Activated CD4-positive, alpha-beta T cell treated with anti-CD3 and anti-CD28 coated beads, Interleukin-2, amount 50 U/mL, for 48 hours (primary cell): ENCODE measurements at places on chromosomes 7 and 10.

DNA sequence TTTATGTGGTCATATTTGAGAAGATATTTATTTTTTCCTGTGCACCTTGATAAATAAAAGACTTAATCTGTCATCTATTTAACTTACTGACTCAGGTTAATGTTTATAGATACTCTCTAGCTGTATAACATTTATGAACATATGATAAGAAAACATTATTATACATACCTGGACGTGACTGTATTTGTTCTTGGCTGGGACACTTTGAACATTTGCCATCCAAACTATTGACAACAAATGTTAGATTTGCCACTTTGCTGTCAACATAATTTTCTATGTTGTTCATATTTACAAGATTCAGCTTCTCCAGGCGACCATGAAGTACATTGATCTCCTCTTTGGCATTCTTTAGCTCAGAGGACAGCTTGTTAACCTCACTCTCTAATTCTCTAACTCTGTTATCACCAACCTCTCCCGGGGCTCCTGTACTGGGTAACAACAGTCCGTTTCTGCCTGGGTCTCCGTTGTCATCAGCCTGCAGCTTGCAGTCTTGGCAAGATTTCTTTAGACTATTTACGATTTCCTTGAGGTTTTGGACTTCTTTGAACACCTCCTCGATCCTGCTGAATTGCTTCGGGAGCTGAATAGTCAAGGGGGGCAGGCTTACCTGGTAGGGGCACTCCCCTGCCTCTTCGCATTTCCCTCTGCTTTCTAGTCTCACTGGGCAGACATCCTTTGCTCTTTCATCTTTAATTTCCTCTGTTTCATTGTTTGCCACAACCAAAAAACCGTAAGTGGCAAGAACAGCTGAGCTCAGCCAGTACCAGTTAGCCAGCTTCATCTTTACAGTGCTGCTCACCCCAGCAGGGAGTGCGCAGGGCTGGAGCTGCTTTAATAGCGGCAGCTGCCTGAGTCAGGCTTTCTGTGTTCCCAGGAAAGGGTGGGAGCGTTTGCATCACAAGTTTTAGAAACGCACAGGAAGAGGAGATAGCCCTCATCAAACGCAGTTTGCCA is at the start of gene FGL2:
FGL2 (minus strand) TSS at position 807 of the 954 bp plus-strand sequence; CDS start at position 781, 26 bp downstream.
- DNase-seq, result peak; percentile 23

DNA sequence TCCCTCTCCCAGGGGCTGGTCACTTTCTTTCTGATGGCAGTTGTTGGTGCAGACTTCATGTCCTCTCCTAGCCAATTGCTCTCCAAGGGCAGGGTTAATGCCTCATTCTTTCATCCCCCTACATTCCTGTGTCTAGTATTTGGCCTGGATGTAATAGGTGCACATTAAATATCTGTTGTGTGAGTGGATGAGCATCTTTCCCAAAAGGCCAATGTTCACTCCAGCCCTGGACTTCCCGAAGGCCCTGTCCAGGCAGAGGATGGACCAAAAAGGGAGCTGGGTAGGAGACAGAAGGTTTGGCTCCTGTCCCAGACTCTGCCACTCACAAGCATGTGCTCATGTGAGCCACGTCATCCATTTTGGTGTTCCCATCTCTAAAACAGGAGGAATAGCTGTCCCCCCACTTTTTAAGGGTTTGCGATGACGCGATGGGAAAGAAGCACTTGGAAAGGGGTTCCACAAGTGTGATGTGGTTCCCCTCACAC is 47.5 kb downstream of the RGS10 start:
- no peak for DNase-seq

DNA sequence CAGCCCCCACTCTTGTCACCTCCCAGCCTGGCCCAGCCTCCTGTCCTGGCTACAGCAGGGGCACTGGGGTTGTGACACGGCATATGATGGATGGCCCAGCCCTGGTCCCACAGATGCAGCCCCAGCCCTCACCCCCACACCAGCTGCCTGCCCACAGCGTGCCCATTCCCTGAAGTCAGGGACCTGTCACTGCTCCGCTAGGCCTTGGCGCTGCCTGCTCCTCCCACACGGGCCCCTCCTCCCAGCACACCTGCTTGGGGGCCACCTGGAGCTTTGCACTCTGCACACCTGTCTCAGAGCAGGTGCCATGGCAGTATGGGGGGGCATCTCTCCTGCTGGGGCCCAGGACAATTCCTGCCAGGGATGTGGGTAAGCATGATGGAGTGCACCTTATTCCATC is 3.5 kb downstream of the GCK start:
- DNase-seq, result no peak

- peak; percentile 79 for DNase-seq
Observed at GRCh38 chr7:100221231-100221718, 1.5 kb downstream of the PVRIG start.

DNA sequence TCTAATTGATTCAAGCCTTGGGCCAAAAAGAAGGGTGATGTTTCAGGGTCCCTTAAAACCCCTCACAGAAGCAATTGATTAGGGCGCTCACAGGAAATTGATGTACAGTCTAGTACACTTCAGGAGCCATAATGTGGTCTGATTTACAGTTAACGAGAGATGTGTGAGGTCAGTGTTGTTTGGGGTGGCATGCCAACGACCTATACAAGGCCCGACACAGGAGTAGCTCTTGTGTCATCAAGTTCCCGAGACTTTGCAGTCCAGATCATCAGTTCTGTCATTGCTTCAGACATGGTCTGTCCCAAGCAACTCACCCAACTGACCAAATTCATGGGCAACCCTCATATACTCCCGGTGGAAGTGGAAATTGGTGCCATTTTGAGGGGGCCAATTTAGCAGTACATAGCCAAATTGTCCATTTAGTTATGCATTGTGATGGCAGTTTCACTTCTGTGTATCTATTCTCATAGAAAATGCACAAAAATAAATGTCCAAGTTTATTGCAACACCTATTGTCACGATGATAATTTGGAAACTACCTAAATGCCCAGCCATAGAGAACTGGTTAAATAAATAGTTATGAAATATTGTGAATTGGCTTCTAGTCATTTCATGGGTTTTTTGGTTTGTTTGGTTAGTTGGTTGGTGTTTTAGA is 18.0 kb upstream of the ARID5B start:
- no peak for DNase-seq

- no peak for DNase-seq
Observed at GRCh38 chr10:32204606-32205005, 142.4 kb downstream of the EPC1 start.

DNA sequence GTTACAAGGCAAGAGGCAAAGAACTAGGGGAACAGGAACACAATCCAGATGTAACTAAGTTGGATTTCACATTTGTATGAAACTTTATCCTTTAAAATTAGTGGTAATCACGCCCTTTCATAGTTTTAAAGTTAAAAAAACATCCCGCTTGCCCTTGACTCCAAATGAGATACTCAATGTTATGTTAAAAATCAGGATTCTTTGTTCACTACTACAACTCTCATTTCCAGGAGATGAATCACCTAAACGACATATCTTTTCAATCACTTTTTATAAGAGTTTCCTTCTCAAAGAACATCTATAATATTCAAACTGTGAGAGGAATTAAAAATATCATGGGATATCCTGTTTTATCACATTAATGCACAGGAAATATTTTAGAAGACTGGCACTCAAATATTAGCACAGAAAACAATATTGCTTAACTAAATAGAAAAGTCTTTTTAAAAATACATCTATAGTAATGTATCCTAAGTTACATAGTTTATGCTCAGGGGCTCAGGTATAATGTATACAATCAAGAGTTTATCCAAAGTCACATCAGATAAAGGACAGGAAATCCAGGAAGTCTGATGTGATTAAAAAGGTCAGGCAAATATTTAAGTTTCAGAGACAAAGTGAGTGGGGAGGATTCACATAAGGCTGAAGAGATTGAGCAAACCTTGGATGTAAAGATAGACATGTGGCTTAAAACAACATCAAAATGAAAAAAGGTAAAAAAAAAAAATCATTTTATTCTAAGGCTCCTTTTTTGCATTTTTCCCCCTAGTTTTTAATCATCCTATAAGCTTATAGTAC is 41.9 kb downstream of the CADPS2 start:
- DNase-seq, result no peak

DNA sequence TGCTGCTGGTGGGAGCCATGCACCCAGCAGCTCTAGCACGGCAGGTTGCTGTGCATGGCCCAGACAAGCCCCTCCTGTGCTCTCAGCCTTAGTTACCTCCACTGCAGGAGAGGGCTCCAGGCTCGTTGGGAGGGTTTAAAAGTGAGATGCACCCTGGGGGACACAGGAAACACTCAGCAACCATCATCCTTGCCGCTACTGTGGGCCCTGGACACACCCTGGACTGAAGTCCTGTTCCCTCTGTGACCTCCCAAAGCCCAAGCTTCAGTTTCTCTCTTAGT is 49.0 kb downstream of the FOXL3 start:
- DNase-seq, result no peak

GRCh38 chr10:115706488-115707076 is 566.4 kb downstream of the GFRA1 start:
- no peak for DNase-seq

DNA sequence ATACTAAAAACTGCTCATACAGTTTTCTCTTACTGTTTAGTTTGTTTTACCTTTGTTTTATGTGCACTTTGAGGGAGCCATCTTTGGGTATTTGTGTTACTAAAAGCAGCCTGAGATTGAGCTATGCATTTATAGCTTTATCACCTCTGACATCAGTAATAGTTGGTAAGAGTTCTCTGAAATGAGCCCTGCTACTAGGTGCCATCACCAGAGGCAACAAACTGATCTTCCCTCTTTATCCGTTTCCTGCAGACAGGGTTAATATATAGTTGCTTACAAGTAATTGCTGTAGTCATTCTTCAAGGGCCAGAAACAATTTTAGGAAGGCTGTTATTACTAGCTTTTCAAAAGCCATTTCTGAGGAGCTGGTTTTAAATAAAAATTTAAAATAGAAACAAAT is 49.1 kb downstream of the KIF20B start:
- DNase-seq, result no peak

- no peak for DNase-seq
Observed at GRCh38 chr10:118412932-118413331, 70.8 kb upstream of the FAM204A start.

DNA sequence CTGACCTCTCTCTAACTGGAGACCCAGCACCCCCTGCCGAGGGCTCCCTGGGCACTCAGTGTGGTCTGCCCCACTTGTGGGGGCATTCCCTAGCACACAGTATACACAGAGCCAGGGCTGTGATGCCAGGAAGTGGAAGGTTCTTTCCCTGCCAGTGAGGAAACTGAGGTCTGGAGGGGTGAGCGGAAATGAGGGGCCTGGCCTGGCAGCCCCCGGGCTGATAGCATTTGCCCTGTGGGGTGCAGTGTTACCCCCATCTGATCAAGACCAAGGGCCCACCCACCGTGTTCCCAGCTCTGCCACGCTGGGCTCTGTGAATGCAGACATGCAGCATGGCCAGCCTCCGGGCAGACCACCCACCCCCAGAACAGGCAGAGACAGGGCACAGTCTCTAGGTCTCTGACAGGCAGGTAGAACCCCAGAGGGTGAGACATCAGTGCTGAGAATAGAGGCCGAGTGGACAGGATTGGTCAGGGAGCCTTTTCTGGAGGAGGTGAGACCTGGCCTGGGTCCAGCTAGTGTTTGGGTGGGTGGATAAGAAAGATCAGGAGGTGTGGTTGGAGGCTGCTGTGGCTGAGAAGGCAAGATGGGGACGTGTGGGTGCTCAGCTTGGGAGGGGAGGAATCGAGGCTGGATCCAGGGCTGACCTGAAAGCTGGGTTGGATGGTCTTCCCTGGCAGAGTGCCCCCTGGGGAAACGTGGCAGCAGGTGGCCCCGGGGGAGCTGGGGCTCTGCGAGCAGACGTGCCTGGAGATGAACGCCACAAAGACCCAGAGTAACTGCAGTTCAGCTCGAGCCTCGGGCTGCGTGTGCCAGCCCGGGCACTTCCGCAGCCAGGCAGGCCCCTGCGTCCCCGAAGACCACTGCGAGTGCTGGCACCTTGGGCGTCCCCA is 10.8 kb upstream of the ZNF862 start:
- DNase-seq, result no peak

GRCh38 chr10:58932577-58933314 is 243.7 kb upstream of the PHYHIPL start:
- no peak for DNase-seq

- no peak for DNase-seq
Observed at GRCh38 chr7:28390426-28390825, 21.9 kb upstream of the CREB5 start.

- no peak for DNase-seq
Observed at GRCh38 chr7:155795401-155795800, 16.9 kb downstream of the SHH start.

- DNase-seq, result no peak
Observed at GRCh38 chr7:117092785-117093184, 139.5 kb downstream of the ST7 start.

DNA sequence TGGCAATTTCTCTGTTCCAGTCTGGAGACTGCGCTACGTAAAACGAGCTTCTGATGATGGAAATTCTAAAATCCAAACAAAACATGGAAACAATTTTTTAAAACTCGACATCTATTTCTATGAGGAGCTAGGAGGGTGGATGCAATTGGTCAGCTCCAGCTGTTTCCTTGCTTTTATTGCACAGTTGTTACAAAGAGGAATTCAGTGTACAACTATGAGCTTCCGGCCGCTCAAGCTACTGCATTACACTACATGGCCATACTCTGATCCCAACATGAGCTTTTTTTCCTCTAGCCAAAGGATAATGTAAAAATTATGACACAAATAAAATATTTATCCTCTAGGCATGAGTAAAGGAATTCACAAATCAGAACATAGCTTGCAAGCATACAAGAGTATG is 403.1 kb upstream of the C7orf33 start:
- no peak for DNase-seq

DNA sequence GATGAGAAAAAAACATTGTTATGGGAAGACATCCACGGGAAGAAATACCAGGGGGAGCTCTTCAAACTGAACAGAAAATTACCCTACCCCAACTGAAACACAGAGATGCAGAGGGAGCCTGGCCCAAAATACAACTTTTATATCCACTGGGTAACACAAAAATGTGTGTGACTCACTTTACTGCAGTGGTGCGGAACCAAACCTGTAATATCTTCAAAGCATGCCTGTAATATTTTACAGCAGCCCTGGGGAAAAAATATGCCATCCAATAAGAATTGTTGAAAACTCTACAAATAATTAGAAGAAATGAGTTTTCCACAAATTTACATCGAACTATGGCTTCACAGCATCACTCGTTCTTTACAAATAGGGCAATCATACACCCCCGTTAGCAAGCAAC is 49.8 kb upstream of the SRRM3 start:
- no peak for DNase-seq
